ENCODE measurements at places on chromosomes 2 and 18.
A peak's percentile ranks its signal among the peaks of the same experiment; 100 is the strongest.

GRCh38 chr2:52622266-52622665 is 1145.3 kb upstream of the CHAC2 start:
- no peak for DNase-seq

- DNase-seq, result no peak
These were observed 252.2 kb upstream of the CDH7 start for GRCh38 chr18:65498605-65499004.

GRCh38 chr18:58201733-58202730 is 158.0 kb downstream of the NEDD4L start:
- no peak for DNase-seq

- no peak for DNase-seq
These were observed 37.8 kb downstream of the ARHGEF4 start for GRCh38 chr2:130874512-130874911.

DNA sequence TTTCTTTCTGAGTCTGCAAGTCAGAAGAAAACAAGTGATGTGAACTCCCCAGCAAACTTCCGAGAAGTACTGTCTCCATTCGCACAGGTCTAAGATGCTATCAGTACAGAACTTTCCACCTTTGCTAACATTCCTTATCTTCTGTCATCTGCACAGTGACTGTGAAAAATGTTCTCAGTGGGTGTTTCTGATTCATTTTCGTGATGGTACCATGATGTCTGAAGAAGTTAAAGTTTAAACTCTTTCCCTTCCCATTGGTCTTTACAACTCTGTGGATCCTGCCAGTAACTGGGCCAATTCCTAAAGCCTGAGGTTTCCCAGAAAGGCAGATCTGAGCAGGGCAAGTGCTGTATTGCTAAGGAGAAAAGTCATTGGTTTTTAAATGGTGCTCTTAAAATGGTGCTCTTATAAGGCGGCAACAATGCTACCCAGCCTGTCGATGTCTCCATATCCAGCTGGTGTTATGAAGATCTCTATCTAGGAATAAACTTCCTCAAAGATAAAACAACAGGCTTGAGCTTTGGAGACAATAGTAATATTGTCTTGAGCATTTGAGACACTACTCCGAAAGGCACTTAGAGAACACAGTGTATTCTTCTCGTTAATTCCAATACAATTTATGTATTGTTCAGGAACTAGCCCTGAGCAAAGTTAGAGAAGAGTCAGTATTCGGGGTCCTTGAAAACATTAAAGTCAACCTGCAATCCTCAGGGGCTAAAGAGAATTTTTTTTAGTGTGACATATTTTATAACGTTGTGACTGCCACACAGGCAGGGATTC is 232.3 kb downstream of the OSR1 start:
- peak; percentile 64 for DNase-seq

GRCh38 chr18:72089432-72089831 is 454.7 kb downstream of the CBLN2 start:
- no peak for DNase-seq

GRCh38 chr18:73235491-73235890 is 367.7 kb upstream of the NETO1 start:
- no peak for DNase-seq

DNA sequence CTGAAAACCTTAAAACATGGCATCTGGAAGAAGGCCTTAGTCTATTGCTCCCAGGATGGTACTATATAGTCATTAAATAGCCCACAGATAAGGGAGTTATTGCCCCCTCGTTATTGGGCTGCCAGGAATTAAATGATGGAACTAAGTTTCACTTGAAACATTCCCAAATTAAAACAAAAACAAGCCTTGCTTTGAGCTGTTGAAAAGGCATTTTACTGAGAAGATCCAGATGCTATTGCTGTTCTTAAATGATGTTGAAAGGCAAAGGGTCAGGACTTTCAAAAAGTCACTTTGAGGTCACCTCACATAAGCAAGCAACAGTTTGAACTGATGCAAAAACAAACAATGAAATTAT is 2.0 kb upstream of the AMMECR1L start:
- DNase-seq, result peak; percentile 5

GRCh38 chr2:88159481-88159880 is 10.7 kb upstream of the THNSL2 start:
- DNase-seq, result no peak

DNA sequence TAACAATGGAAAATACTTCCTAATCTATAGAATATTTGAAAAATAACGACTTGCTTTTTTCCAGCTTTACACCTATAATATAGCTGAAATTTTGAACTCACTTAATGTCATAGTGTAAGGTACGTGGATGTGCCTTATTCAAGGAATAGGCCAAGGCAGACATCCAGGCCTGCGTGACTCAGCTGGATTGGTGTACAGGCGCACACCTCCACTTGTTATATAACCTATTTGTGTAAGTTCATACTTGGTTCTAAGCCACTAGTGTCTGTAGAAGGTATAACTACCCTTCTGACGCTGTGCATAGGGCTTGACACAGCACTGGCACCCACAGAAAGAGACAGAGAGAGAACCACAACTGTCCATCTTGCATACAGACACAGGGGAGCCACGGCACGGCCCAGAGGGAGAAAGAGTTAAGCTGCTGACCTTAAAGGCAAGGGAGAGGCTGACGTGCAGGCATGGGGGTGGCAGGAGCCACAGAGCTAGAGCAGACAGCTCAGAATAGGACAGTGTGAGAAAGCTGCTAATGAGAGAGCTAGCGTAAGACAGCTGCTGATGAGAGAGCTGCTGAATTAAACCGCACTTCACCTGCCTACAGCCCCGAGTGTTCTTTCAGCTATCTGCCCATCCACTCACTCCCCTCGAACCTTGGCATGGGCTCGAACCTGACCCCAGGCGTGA is 16.1 kb downstream of the CCDC178 start:
- no peak for DNase-seq

DNA sequence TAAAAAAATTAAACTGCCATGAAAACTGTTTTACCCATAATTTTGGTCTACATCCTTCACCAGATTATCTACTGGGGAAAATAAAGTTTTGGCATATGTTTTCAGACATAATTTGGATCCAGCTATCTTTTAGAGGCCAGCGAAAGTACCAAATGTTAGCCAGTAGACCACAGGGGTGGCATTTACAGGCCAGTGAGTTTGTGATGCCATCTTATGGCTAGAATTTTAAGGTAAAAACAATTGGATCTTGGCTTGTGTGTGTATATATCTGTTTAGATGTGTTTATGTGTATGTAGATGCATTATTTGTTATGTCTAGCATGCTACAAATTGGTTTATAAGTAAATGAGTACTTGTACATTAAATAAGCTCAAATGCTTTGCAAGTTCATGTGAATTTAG is 322.6 kb downstream of the ASXL3 start:
- DNase-seq, result no peak

DNA sequence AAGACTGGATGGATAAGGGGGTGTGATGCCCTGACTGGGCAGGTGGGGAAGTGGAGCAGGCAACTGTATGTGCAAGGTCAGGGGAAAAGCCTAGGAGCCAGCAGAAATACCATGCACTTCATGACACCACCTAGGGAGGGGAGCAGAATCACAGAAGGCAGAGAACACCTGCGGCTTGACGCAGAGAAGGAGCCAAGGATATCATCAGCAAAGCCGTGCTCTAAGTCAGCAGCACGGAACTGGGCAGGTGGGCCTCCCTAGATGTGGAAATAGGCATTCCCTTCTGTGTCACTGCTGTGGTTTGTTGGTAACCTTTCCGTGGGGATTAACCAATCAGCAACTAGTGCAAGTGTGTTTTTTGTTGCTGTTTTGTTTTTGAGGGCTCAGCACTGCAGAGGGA is 41.3 kb downstream of the HDLBP start:
- no peak for DNase-seq

- no peak for DNase-seq
These were observed 7.9 kb downstream of the TTN start for GRCh38 chr2:178799305-178799704.

DNA sequence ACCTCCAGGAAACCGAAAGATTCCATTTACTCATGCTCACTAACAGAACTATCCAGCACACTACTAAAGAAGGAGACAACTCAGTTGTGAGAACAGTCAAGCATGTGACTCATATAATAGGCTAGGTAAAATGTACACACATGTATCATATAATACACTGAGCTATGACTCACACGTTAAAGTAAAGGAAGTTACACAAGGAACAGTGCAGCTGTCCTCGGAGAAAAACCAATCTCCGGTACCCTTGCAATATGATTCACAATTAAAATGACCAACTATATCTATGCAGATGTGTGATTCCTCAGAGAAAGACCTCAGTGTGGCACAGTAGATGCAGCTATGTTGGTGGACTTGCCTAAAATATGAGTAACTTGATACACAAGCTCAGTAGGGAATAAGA is 76.5 kb downstream of the STRN start:
- no peak for DNase-seq

DNA sequence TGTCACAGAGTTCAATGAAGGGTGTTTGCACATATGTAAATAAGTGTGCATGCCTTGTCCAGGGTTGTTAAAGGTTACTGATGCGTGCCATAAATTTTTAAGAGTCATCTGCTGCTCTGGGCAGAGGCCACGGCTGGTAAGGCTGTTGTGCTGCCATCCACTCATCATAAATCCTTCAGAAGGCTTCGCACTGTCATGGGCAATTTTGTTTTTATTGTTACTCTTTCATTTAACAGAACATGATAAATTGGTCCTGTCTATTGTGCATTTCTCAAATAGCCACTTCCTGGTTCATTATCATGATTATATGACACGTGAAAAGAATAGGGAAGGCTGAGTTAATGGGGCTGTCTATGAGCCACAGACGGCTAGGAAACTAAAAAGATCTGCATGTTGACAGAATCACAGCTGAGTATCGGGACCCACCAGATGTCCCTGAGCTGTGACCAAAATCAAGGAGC is 634.3 kb upstream of the SOX11 start:
- no peak for DNase-seq

GRCh38 chr2:96924775-96925747 is 55.2 kb upstream of the SEMA4C start:
- no peak for DNase-seq

- DNase-seq, result no peak
These were observed 179.1 kb downstream of the ANKRD44 start for GRCh38 chr2:197131558-197131855.

- peak; percentile 29 for DNase-seq
These were observed 229.3 kb downstream of the TGIF1 start for GRCh38 chr18:3679241-3679640.

GRCh38 chr2:37189452-37190153 is 1.1 kb upstream of the SULT6B1 start:
- DNase-seq, result no peak

GRCh38 chr2:229273723-229274338 is 2.7 kb upstream of the PID1 start:
- peak; percentile 89 for DNase-seq

- DNase-seq, result no peak
These were observed 3.6 kb downstream of the DYNC2LI1 start for GRCh38 chr2:43777306-43777926.

- peak; percentile 39 for DNase-seq
These were observed 76.5 kb upstream of the EPB41L3 start for GRCh38 chr18:5620289-5620688.

DNA sequence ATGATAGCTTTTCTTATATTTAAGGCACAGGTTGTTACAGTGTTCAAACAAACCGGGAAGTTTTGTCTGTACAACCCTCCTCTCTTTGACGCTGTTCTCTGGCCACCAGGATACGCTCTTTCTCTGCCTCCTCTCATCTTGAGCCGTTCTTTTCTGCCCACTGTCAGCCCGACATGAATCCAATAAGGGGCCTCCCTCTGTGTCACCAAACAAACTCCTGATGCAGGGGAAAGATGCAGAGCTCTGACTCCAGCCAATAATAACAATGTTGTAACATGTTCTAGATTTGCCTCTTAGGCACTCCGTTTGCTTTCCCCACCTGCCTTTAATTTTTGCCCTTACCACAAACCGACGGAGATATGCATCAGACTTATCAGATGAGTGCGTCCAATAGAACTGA is 449.3 kb downstream of the SLC4A3 start:
- DNase-seq, result peak; percentile 48

DNA sequence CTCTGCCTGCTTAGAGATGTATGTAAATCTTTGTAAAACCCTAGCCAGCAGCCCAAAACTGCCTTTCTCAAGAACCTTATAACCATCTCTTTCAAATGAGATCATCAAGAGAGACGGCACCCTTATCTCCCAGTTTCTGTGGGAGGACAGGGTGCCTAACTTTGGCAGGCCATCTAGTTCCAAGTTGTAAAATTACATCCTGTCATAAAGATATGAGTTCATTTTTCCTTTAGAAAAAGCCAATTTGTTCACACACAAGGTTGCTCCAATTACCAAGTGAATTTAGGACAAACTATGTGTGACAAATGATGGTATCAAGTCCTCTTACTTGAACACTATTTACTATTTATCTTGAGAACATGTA is 65.3 kb downstream of the MEMO1 start:
- no peak for DNase-seq

- DNase-seq, result no peak
These were observed 19.7 kb upstream of the NYAP2 start for GRCh38 chr2:225379856-225380255.

All from umbilical cord (tissue), 2 donors.